ENCODE measurements at places on chromosomes 16 and 17.

DNA sequence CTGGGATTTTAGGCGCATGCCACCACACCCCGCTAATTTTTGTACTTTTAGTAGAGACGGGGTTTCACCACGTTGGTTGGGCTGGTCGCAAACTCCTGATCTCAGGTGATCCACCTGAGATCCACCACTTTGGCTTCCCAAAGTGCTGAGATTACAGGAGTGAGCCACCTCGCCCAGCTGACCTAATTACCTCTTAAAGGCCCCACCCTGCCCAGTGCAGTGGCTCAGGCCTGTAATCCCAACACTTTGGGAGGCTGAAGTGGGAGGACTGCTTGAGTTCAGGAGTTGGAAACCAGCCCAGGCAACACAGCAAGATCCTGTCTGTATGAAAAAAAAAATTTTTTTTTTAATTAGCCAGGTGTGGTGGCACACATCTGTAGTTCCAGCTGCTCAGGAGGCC, 2.9 kb upstream of the COASY start:
- no peak for DNase-seq

DNA sequence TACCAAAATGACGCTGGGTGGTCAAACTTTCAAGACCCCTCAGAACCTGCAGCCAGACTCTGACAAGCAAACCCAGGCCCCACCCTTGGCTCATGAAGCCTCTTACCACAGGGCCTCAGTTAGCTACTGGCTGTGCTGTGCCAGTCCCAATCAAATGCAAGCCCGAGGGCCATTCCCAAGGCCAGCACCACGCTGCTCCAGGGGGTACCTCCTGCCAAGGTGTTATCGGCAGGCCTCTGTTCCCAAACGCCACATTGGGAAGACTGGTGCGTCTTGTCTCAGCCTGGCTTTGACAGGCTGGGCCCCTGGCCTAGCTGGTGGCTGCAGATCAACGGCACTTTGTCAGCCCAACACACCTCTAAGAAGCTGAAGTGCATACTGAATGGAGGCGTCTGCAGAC, 35.8 kb upstream of the NOG start:
- no peak for DNase-seq

- no peak for DNase-seq
Measured at GRCh38 chr16:1174477-1175357, 21.8 kb downstream of the CACNA1H start.

DNA sequence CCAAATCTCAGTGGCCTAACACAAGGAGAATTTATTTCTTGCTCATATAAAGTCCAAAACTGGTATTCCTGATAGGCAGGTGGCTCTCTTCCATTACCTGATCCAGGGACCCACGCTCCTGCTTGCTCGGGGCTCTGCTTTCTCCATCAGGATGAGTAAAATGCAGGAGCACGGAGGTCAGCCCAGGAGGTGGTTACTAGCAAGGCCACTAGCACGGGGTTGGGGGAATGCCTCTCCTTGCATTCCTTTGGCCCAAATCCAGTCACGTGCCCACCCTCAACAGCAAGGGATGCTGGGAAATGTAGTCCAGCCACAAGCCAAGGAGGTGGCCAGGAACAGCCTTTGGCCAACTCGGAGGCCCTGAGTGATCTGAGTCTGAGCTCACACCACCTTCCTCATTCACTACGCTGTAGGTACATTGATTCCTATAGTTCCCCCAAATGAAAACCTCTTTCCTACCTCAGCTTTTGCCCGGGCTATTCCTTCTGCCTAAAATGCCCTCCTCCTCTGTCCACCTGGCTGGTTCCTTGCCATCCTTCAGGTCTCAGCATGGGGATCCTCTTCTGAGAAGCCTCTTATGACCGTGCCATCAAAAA, 38.3 kb upstream of the HAPSTR1 start:
- no peak for DNase-seq

GRCh38 chr16:2507052-2507659, 6.6 kb upstream of the ATP6V0C start:
- DNase-seq = no peak

- DNase-seq = peak; percentile 5
Measured at GRCh38 chr17:15348021-15348420, 6.6 kb upstream of the TEKT3 start.

DNA sequence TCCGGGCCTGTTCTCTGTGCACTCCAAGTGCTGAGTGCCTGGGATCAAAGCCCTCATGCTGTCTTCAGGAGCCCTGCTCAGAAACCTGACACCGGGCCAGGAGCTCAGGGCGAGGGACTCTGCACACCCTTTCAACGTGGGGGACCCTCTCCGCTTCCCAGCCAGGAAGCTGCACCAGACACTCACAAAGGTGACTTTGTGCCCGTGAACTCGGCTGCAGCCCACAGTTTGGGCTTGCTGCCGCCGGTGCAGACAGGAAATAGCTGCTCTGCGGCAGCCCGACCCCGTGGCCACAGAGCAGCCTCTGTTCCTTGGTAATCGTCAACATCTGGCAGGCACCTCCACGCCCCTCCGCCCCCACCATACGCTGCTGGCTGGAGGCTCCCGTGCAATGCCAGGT, 93.4 kb upstream of the METRNL start:
- no peak for DNase-seq

DNA sequence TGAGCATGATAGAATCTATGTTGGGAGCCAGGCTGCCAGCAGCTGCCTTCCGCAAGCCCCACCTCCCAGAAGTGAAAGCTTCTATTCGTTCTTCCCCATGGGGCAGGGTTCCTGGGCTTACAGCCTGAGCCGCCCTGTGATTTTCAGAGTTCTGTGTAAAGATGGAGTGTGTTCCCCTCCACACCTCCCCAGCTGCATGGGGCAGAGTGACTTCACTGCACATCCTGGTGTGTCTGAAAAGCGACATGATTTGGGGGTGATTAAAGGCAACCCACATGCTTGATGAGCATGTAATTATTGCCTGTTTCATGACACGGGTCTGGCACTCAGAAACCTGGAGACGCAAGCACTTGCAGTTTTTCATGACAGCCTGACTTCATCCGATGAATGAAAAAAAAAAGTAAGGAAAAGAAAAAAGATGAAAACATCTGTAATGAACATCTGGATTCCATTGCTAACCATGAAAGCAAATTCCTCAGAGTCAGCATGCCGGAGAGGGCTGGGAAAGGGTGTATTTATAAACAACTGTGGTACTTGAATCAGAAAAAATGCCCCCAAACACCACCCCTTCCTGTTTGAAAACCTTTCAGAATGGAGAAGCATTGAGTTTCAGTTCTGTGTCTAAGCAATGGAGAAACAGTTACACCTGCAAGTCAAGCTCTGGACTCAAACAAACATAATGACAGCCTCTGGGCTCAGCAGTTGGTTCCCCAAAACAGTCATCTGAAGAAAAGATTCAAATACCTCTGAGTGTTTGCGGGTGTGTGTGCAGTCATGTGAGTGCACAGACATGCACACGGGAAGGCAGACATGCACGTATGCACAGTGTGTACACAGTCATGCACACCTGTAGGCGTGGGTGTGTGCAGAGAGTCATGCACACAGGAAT, 266.0 kb downstream of the ENGASE start:
- DNase-seq = no peak

- DNase-seq = no peak
Measured at GRCh38 chr17:43844241-43844640, 2.7 kb upstream of the CD300LG start.

- DNase-seq = no peak
Measured at GRCh38 chr16:27251541-27252205, 16.9 kb downstream of the NSMCE1 start.

- no peak for DNase-seq
Measured at GRCh38 chr17:2925011-2925410, 128.8 kb downstream of the RAP1GAP2 start.

GRCh38 chr17:77908501-77908900, 50.0 kb upstream of the TNRC6C start:
- no peak for DNase-seq

DNA sequence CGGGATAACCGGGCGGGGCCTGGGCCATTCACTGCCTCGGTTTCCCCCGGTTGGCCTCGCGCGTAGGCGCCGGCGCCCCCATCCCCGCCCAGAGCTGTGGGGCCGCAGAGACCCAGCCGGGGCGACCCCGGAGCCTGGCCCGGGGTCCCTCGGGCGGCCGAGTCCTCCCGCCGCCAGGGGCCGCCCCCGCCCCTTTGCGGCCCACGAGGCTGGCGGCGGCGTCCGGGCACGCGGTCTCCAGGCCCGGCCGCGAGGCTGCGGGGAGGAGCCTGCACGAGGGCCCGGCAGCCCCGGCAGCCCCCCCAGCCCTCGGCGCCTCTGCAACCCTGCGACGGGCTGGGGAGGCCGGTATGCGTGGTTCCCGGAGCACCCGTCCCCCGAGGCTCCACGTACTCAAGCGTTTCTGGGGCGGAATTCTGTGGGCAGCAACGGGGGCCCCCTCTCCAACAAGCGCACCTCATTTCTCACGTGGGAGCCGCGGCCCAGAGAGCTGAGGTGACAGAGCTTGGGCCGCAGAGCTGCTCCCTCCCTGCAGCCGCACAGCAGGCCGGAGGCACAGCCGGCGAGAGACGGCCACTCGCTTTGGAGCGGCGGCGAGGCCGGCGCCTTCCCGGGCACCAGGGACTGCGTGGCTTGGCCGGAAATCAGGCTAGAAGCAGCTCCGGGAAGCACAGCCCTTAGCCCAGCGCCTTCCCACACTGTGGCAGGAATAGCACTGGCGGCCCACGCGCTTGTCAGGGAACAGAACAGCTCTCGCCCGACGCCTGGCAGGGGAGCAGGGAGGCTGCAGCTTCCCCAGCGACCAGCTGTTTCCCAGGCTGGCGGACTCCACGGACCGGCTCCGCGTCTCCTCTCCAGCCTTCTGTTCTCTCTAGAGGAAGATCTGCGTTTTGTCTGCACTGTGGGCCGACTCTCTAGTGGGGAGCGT, 867 bp upstream of the LIMD2 start:
- DNase-seq = no peak

DNA sequence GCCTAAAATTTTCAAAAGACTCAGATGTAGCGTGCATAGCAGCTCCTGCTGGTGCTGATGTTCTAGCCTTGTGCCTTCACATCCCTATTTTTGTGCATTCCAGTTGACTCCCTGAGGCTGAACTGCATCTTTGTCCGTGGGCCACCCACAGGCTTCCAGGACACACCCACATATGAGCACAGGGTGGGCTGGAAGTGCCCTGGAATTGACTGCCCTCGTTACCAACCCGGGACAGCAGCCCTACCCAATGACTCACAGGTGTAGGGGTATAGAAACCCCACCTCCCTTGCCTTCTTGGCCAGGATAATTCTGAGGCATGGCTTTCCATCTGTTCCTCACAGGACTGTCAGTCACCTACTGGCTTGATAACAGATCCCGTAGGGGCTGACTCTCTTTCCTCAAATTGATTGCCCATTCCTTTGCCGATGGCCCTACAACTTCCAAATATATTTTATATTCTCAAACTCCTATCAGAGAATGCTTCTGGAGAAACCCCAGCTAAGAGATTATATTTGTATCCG, 65.9 kb upstream of the CDH13 start:
- DNase-seq = no peak

DNA sequence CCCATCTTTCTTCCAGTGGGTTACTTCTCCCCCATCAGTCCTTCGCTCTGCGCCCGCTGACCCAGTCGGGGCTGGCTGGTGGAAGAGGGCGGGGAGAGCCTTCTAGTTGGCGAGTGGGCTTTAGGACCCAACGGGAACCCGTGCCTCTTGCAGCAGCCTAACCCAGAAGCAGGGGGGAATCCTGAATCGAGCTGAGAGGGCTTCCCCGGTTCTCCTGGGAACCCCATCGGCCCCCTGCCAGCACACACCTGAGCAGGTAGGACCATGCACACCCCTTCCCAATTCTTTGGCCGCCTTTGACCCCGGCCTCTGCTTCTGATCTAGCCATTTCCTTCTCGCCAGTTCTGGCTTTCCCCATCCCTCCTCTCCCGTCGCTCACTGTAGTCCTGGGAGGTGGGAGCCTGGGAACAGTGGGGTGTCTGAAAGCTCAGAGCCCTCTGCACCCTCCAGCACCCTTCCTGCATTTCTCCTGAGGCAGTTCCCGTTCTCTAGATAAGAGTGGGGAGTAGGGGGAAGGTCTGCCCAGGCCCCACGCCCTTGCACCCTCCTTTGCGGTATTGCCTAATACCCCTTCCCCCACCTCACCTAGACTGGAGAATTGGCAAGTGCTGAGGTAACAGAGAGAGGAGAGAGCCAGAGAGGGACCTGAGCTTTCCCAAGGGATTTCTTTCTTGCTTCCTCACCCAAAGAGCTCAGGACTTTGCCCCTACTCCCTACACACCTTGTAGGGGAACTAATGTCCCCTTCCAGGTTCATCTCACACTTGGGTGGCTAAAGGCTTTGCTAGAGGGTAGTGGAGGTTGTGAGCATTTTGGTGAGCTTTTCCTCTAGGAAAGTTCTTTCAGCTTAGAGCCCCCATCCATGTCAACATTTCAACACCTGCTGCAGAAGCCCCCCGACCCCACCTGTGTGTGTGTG, at the start of gene RARA:
TSS of gene RARA (plus strand) at position 150 of the 918 bp plus-strand sequence. CDS start 22,039 bp downstream, outside the sequence.
- no peak for DNase-seq

DNA sequence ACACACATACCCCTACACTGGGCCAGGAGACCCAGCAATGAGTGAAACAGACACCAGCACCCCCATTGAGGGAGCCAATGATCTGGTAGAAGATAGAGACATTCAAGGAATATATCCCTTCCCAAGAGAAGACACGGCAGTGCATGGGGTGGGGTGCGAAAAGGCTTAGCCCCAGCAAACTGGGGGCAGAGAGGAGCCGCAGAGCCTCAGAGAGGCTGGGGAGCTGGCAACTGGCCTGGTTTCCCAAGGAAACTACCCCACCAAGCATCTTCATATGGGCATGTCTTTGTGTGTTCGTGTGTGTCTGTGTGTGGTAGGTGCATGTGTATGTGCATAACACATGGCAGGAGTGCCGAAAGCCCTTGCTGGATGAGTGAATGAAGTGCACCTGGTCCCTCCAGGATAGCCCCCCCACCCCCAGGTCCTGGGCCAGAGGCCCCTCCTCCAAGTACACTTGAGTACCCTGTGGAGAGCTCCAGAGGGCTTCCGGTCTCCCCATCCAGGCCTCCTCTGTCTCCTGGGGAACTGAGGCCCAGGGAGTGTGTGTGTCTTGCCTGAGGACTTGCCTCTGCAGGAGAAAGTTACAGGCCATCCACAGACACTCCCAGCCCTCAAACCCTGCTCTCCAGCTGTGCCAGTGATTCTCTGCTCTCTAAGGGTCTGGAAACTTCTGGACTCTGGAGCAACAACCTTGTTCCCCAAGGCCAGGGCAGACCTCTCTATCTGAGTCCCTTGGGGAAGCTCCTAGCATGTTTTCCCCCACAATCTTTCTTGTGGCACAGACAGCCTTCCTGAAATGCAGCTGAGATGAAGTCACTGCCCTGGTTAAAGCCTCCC, 15.9 kb downstream of the TBX2 start:
- DNase-seq = no peak

- DNase-seq = no peak
Measured at GRCh38 chr17:76775021-76775600, 37.2 kb downstream of the MFSD11 start.

- no peak for DNase-seq
Measured at GRCh38 chr16:57358086-57358420, 530 bp upstream of the CCL22 start.

- DNase-seq = no peak
Measured at GRCh38 chr16:88744577-88745521, 38.5 kb downstream of the CTU2 start.

DNA sequence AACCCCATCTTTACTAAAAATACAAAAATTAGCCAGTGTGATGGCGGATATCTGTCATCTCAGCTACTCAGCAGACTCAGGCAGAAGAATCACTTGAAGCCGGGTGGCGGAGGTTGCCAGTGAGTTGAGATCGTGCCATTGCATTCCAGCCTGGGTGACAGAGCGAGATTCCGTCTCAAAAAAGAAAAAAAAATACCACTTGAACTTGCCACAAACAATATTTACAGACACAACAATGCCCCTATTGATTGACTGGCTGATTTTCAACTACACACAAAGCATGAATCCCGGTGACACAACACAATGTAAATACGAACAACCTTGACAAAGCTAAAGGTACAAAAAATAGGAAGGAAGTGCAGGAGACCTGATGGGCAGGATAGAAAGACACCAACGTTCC, 49.3 kb downstream of the NXN start:
- DNase-seq = no peak

Measured in NCI-H187 treated with DMSO at 0.1 percent for 48 hours (cell line).